Jurkat, Clone E6-1 (cell line): ENCODE measurements at places on chromosomes 7 and 10.
A peak's percentile ranks its signal among the peaks of the same experiment; 100 is the strongest.

GRCh38 chr10:124545351-124546054 is 83.9 kb downstream of the LHPP start:
- peak; percentile 64 for DNase-seq

GRCh38 chr10:72104472-72105097 is 16.2 kb upstream of the SPOCK2 start:
- no peak for DNase-seq

GRCh38 chr7:48594349-48594748 is 330.0 kb upstream of the CDC14C start:
- no peak for DNase-seq

DNA sequence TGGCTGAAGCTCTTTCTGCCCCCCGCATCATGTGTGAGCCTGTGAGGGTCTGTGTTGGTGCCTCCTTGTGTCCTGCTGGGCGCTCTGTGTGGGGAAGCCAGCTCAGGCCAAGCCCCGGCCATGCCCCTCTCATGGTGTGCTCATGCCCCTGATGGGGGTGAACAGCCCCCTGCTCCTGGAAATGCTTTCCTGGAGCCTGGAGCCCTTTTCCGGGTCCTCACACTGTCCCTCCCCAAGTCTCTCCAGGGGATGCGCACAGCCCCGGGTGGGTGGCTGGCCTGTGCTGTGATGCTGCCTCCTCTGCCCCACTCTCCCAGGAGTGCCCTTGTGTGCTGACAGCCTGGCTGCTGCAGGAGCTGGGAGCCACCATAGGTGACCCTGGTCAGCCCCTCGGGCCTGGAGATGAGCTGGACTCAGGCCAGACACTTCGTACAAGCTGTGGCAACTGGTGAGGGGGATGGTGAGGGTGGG is 20.8 kb upstream of the ZNF862 start:
- no peak for DNase-seq

DNA sequence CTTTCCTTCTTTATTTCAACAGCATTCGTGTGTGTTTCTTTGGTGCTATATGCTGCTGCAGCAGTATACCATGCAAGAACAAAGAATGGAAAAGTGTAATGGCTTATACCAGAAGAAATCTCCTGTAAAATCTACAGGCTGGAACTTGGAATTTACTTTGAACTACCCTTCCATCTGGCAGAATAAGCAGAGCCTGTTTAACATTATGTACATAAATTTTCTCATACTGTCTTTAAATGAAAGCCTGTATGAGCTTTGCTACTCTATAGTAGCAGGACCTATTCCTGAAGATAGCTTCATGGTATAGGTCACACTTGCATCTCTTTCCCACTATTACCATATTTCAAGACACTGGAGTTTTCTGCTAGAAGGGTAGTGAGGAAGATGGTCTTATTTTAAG is 522.1 kb upstream of the GHITM start:
- no peak for DNase-seq

DNA sequence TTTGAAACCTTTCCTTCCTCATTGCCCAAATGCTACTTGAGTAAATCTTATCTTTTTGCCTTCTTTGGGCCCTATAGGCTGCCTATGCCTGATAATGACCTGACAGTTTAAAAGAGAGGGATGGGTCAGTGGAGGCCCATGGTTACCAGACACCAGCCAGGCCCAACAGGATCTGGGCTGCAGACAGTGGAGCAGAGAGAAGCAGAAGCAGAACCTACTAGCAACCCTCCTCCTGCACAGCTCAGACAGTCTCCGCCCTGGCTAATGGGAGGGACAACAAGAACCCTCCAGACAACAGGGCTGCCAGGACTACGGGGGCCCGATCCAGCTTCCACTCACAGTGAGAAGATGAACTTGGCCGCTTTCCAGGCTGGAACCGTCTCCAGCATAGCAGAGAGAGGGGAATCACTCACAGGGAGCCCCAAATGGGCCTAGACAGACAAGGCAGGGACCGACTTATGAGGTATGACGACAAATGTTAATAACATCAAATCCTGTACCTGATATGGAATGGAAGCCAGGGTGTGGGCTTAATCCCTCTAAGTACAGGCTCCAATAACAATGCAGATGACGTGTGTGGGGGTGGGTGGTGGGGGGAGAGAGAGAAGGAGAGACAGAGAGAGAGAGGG is 31.7 kb upstream of the DGKI start:
- DNase-seq, result no peak

DNA sequence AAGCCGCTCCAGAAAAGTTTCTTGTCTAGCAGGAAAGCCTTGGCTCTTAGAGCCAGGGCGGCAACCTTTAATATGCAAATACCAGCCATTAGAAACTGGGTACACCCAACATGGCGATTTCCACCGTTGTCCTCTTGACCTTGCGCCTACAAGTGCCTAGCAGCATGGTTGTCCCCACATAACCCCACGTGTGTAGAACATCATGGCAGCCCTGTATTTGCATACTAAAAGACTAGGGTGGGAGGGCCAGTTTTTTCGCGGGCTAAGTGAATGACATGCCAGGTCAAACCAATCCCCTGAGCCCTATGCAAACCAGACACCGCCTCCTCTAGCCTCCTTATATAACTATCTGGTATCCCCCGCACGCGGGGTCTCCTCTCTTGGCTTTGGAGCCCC is 58.4 kb upstream of the FZD8 start:
- DNase-seq, result no peak

GRCh38 chr10:28179006-28179742 is 123.7 kb downstream of the MPP7 start:
- DNase-seq, result peak; percentile 59

DNA sequence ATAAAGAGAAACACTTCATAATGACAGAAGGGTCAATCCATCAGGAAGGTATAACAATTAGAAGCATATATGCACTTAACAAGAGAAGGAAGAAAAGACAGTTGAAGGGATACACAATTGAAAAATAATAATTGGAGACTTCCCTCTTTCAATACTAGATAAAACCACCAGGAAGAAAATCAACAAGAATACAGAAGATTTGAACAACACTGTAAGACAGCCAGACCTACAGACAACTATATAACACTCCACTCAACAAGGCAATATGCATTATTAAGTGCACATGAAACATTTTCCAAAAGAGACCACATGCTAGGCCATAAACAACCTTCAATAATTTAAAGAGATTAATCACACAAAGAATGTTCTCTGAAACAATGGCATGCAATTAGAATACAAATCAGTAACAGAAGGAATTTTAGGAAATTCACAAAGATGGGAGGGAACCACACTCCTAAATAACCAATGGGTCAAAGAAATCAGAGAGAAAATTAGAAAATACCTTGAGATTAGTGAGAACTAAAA is 35.1 kb downstream of the ZNF438 start:
- DNase-seq, result no peak

- DNase-seq, result no peak
These were observed 227.6 kb upstream of the IMMP2L start for GRCh38 chr7:111789870-111790269.

GRCh38 chr7:53358269-53358668 is 322.8 kb downstream of the POM121L12 start:
- no peak for DNase-seq

DNA sequence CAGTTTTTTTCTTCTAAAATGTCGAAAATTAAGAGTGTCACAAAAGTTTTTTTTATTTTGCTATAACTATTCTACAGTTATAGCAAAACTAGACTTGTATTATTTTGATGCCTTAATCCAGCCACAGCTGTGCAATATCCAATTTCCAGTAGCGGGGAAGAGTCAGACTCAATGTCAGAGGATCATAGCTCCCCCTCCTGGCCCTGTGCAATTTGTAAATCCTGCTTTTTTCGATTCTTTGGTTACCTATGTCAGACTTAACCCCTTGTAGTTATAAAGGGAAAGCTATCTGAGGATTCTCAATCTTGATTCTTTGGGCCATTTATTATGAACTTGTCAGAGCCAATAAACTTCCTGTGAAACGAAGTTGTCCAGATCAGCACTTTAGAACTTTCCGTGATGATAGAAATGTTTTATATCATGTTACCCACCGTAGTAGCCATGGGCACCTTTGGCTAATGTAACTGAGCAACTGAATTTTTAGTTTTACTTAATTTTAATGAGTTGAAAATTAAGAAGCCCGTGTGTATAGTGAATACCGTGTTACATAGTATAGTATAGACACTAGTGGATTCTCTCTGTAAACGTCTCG is 87.7 kb upstream of the PRKCQ start:
- DNase-seq, result peak; percentile 75

DNA sequence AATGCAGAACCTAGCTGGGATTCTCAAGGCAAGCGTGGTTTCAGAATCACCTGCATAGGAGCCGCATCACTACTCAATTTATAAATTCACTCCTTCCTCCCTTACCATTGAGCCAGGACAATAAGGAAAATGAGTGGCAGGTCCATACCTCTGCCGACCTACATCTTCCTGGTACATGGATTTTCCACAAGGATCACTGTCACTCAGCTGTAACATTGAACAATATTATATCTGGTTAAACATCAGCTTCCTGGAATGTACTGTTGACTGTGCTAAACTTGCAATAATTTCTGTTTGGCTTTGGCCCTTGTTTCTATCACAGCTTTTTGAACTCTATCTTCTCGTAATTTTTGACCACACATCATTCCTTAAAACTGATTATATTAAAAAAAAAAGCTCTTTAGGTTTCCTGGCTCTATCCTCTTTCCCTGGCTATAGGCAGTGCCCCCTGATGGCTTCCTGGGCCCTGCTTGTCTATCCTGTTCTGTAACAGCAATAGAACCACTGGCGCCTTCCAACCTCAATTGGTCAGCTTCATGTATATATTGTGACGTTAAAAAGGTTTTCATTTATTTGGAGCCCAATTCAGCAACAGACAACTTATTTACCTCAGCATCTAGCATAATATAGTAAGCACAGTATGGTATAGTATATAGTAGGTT is 59.2 kb downstream of the RNLS start:
- no peak for DNase-seq

DNA sequence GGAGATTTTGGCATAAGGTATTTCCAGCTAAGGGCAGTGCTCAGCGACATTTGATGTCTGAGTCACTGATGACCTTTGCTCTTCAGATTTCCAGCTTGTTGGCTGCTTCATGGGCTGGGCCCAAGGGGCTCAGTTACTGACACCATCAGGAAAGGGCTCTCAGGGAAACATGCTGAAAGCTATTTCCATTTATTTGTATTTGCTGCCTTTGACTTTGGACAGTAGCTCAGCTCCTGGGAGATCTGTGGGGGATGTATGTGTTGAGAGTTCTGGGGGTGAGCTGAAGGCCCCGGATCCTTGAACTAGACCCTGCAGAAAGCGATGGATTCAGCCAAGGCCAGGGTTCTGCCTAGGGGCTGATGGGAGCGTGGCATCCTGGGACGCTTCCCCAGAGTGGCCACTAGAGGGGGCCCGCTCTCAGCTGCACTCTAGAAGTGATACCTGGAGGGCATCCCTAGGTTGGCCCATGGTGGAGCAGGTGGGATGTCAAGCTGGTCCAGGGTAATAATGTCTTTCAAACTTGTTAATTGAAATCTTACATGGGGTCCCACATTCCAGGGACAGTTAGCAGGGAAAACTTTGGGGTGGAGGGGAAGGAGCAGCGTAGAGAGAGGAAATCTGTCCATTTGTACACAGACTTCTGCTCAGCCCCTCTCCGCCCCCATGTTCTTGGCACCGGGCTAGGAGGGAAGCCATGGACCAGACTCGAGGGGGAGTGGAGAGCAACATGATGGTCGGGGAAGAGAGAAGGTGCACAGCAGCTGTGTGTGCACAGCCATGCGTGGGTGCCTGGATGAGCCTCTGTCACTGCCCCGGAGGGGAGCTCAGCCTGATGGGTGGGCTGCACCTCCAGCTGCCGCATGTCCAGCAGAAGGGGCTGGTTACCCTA is 3.0 kb upstream of the BTBD16 start:
- peak; percentile 21 for DNase-seq

DNA sequence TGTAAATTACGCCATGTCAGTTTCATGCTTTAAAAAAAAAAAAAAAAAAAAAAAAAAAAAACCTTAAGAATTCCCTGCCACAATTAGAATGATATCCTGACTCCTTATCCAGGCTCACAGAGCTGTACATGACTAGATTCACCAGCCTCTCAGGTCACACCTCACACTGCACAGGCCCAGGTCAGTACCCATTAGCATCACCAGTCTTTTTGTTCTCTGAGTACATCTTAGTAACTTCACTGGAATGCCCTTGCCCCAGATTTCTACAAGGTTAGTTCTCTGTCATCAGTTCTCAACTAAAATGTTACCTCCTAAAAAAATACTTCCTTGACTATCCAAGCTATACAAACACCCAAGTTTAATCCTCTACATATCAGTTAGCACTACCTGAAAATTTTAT is 211.0 kb downstream of the LRRN3 start:
- DNase-seq, result no peak

- DNase-seq, result peak; percentile 32
These were observed 538.7 kb downstream of the DNAJB6 start for GRCh38 chr7:157875230-157876179.

- no peak for DNase-seq
These were observed 262.2 kb downstream of the BAMBI start for GRCh38 chr10:28939281-28940157.

DNA sequence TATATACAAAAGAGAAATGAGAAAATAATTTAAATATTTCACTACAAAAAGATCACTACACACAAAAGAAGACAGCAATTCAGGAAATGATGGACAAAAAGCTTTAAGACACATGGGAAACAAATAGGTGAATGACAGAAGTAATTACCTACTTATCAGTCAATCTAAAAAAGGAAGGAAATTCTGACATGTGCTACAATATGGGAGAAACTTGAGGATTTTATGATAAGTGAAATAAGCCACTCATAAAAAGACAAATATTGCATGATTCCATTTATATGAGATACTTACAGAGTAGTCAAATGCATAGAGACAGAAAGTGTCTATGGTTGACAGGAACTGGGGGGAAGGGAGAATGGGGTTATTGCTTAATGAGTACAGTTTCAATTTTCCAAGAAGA is 339.2 kb downstream of the CALN1 start:
- no peak for DNase-seq

GRCh38 chr7:151767557-151767956 is 109.4 kb downstream of the PRKAG2 start:
- DNase-seq, result no peak

DNA sequence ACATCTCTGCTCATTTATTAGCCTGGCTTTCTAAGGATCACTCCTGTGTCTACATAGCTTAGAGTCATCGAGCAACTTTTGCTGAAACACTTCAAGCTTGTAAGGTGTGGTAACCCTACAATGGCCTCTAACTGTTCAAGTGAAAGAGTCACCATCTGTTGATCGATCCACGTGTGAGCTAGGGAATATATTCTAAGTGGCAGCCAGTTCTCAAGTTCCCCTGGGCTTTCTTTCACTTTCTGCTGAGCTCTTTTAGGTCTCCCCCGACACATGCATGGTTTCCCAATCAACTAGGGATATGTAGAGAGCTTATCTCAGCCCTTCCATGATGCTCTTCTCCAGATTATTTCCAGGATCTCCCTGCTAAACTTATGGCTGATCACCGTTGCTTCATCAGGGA is 15.5 kb downstream of the AOAH start:
- DNase-seq, result no peak

DNA sequence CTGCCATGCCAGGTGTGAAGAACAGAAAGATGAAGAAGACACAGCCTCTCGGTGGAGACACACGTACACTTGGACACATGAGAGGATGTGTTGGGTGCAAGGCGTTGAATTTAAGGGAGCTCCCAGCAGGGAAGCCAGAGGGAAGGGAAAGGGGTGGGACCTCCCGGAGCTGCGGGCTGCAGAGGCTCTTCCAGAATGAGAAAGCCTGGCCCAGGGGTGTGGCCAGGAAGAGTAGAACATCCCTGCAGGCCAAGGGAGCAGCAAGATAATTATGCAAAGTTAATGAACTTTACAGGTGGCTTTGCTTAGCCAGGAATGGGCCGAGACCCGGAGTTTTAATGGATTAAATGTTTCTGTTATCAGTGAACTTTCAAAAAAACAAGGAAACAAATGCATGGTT is 270.3 kb downstream of the KLF6 start:
- DNase-seq, result no peak
